ENCODE measurements at places on chromosomes 1 and 21.

- DNase-seq, result no peak
Observed at GRCh38 chr1:158333405-158334155, 2.2 kb upstream of the CD1B start.

DNA sequence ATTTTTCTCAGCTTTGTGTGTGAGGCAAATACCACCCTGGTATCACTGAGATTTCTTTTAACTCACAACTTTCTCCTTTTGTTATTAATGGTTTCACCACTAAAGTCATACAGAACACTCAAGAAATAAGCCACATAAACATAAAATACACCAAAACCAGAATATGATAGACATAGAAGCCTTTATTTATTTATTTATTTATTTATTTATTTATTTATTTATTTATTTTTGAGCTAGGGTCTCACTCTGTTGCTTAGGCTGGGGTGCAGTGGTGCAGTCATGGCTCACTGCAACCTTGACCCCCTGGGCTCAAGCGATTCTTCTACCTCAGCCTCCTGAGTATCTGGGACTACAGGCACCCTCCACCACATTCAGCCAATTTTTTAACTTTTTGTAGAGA lies 12.5 kb downstream of the KRTAP8-1 start:
- no peak for DNase-seq

- DNase-seq, result no peak
Observed at GRCh38 chr1:113185463-113186104, 112.6 kb downstream of the LRIG2 start.

GRCh38 chr21:44299085-44299457 lies 782 bp upstream of the PFKL start:
- no peak for DNase-seq

DNA sequence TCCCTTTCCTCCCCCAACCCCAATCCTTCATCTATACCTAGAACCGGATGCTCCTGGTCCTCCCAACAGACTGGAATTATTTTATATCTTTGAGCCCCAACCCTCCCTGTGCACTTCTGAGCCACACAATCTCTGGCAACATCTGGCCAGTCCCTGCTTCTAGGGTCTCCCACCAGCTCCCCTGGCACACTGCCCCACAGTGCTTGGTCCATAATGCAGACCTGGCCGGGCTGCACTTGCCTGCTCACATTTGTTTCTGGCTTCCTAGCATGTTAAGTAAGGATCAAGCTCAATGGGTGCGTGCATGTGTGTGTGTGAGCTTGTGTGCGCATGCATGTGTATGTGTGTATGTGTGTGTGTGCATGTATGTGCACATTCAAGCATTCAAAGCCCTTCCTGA lies 8.8 kb downstream of the TRIM62 start:
- DNase-seq, result no peak

- DNase-seq, result no peak
Observed at GRCh38 chr1:167185974-167186657, 34.6 kb upstream of the POU2F1 start.

DNA sequence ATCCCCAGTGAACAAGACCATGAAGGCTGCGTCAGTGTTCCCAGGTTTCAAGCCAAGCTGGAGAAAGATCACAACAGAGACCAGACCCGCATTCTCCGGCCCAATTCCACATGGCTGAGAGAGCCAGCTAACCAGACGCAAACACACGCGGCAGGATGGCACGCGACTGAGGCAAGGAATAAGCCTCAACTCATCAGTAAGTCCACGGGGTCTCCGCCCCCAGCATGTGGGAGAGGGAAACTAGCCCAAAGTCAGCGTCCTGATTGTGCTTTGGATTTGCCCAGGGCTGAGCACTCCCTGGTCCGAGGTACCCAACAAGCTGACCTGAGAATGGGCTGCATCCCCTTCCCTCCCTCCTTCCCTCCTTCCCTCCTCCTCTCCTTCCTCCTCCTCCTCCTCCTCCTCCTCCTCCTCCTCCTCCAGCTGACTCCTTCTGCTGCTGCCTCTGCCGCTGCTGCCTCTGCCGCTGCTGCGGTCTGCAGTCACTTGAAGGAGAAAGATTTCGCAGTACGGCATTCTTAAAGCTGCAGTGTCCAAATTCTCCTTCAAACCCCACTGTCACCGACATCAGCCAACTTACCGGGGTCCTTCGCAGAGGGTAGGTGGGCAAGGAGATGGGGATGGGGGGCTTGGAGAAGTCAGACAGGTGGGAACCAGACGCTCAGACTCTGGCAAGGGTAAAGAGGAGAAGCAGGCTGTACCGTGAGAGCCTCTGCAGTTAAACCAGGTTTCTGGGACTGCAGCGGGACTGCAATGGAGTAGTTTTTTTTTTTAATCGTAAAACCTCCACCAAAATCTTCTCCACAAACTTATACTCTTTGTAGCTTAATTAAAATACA lies 33.0 kb upstream of the H6PD start:
- no peak for DNase-seq

- no peak for DNase-seq
Observed at GRCh38 chr1:97632776-97633175, 288.1 kb downstream of the DPYD start.

DNA sequence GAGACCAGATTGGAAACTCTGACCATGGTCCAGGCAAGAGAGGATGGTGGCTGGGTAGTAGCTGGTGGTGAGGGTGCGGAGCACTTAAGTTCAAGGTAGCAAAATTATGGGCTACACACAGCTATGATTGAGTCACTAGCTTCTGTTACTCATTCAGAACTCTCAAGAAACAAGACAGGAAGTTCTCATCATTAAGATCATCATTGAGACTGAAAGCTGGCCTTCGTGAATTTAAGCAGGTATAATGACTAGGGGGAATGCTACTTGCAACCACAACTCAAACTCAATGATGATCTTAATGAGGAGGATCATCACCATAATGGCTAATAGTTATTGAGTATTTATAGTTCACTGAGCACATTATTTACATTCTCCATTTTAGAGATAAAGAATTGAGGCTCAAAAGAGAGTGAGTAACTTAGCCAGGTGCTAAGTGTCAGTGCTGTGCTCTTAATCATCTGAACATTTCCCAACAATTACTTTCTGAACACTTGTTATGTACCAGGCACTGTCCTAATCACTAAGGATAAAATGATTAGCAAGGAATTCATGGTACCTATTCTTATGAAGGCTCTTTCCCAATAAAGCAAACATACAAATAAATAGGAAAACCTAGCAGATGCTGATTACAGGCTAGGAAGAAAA lies 286.3 kb upstream of the C1orf105 start:
- no peak for DNase-seq

DNA sequence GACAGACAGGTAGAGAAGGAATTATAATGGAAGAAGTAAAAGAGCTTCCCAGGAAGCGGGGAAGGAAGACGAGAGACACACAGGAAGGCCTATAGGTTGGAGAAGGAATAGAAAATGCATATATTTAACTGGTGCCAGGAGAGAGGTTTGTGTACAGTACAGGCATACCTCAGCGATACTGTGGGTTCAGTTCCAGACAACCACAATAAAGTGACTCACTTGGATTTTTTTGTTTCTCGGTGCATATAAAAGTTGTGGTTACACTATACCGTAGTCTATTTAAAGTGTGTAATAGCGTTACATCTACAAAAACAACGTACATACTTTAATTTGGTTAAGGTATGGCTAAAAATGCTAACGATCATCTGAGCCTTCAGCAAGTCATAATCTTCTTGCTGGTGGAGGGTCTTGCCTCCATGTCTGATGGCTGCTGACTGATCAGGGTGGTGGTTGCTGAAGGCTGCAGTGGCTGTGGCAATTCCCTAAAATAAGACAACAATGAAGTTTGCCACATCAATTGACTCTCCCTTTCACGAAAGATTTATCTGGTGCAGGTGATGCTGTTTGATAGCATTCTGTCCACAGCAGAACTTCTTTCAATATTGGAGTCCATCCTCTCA lies 16.0 kb downstream of the YARS1 start:
- DNase-seq, result no peak

DNA sequence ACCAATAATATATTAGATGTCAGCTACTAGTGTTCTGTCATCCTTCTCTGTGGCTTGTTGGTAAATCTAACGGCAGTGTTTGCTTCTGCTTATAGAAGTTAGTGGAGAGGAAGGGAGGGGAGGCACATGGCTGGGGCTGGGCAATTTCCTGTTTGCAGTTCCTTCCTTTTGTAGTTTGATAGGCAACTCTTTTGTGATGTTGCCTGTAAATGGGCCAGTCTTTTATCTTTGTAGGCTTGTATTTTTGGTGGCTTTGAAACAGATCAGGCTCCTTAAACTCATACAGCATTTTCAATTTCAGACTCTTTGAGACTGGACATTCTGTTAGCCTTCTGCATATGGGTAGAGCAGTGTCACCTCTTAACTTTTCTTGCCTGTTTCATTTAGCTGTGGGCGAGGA lies 48.1 kb downstream of the CDC14A start:
- peak; percentile 41 for DNase-seq

GRCh38 chr1:2352341-2352896 lies 38.9 kb downstream of the MORN1 start:
- DNase-seq, result no peak

GRCh38 chr1:192973988-192974387 lies 85.2 kb downstream of the UCHL5 start:
- DNase-seq, result no peak

- no peak for DNase-seq
Observed at GRCh38 chr1:203558064-203558760, 64.3 kb downstream of the OPTC start.

- DNase-seq, result no peak
Observed at GRCh38 chr1:54027848-54028247, 9.9 kb upstream of the LDLRAD1 start.

DNA sequence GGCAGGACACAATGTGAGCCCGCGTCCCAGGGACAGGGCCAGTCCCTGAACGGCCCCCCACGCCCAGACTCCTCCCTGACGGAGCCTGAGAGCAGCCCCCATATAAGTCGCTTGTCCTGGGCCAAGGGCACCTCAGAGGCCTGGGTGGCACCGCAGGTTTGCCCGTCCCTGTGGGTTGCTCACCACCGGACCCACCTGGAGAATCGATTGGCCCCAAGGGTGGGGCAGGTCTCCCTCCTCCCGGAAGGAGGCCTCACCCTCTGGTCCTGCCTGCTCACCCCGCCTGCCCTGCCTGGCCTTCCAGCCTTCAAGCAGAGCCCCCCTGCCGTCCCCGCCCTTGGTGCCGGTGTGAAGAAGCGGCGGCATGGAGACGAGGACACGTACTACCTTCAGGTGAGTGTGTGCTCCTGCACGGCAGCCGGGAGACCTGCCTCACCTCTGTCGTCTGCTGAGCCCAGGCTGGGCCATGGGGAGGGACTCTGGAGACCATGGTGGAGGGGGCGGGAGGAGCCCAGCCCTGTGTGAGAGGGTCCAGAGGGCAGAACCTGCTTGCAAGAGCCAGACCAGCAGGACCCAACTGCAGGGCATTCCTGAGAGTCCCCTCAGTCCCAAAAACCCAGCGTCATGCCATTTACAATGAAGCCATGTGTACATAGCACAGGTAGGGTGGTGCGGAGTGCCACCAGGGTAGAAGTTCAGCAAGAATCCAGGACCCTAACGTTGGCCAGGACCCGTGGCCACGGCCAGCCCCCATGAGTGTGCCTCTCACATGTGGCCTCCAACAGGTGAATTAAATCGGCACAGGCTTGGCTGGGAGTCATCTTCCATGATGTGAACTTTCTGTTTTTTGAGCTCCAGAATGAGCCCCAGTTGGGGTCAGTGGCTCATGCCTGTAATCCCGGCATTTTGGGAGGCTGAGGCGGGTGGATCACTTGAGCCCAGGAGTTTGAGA lies 24.1 kb upstream of the CCDC27 start:
- DNase-seq, result no peak

GRCh38 chr1:211327346-211327921 lies 801 bp downstream of the TRAF5 start:
- peak; percentile 41 for DNase-seq

- no peak for DNase-seq
Observed at GRCh38 chr1:198531891-198532290, 8.6 kb downstream of the ATP6V1G3 start.

DNA sequence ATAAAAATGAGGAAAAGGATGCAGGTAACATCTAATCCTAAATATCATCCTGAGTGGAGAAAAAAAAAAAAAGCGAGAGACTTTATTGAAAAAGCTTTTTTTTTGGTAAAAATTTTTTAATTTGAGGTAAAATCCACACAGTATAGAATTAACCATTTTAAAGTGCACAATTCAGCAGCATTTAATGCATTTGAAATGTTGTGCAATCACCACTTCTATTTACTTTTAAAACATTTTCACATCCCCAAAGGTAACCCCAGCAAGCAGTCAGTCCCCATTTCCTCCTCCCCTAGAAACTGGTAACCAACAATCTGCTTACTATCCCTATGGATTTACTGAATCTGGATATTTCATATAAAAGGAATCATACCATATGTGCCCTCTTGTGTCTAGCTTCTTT lies 166.7 kb downstream of the TTLL7 start:
- no peak for DNase-seq

GRCh38 chr1:101280049-101280592 lies 43.3 kb downstream of the S1PR1 start:
- DNase-seq, result no peak

- no peak for DNase-seq
Observed at GRCh38 chr1:156560585-156561163, 11.7 kb downstream of the IQGAP3 start.

- no peak for DNase-seq
Observed at GRCh38 chr1:52439976-52440375, 35.6 kb downstream of the PRPF38A start.

DNA sequence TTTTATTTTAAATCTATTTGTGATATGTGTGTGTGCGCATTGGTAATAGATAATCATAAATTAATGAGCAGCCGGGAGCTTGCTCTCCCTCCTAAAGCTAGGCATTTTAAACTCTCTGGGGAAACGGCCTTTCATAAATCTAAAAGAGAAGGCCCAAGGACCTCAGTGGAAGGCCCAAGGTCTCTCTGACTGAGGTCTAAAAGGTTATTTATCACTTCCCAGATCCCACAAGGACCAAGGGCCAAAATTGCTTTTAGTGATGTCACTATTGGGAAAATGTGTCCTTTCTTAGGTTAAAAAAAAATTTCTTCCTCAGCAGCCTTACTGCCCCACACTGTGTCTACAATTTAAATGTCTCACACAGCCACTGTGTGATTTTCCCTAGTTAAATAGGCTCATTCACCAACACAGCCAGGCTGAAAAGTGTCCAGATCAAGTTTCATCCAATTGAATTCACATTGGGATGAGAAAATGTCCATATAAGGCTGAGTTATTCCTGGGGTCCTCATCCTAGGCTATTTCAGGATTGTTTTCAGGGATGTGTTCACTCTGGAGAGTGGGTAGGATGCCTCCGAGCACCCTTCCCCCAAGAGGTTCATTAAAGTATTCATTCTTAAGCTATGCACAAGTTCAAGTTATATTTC lies 46.1 kb downstream of the SLC44A3 start:
- no peak for DNase-seq

DNA sequence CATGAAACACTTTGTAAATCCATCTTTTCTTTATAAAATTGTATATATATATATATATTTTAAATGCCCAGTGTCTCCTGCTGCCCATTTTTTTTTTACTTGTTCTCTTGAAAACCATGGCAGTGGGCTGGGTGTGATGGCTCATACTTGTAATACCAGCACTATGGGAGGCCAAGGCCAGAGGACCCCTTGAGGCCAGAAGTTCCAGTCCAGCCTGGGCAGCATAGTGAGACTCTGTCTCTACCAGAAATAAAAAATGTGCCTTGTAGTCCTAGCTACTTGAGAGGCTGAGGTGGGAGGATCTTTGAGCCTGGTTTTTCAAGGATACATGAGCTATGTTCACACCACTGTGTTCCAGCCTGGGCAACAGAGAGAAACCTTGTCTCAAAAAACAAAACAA lies 62.2 kb downstream of the HS2ST1 start:
- DNase-seq, result no peak

- DNase-seq, result no peak
Observed at GRCh38 chr1:101448018-101448417, 211.2 kb downstream of the S1PR1 start.
